ENCODE measurements at places on chromosomes 2 and 18. TPM values are rescaled to one million over a fixed set of nuclear protein-coding genes. Genes with fewer than 3 reads are reported as not detected.

- no peaks in the 10 kb centered on the region for H3K36me3 ChIP-seq
- H3K27me3 ChIP-seq, result peaks cover 4% of the 10 kb centered on the region
- no peak overlapping the region for H3K4me3 ChIP-seq
- no peaks in the 10 kb centered on the region for H3K4me1 ChIP-seq
- no peak for DNase-seq
These were observed 109.8 kb downstream of the EN1 start for GRCh38 chr2:118737684-118738083.

DNA sequence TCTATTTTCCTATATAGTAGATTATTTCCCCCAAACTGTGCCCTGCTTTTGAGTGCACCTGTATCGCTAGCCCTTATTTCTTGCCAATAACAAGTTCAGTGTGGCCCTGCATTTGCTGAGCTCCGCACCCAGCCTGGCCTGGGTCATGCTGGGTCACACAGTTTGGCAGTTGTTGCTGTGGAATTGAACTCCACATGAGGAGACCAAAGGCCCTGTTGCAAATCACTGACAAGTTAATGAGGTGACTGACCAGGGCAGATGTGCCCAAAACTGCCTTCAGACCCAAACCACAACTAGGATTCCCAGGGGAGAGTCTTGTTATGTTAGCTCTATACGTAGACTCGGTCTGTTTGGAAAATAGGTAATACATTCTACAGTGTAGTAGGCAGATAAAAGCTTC lies 31.0 kb downstream of the COL4A4 start:
- no peaks in the 10 kb centered on the region for H3K36me3 ChIP-seq
- no peak overlapping the region for H3K4me3 ChIP-seq
- no peaks in the 10 kb centered on the region for H3K27me3 ChIP-seq

DNA sequence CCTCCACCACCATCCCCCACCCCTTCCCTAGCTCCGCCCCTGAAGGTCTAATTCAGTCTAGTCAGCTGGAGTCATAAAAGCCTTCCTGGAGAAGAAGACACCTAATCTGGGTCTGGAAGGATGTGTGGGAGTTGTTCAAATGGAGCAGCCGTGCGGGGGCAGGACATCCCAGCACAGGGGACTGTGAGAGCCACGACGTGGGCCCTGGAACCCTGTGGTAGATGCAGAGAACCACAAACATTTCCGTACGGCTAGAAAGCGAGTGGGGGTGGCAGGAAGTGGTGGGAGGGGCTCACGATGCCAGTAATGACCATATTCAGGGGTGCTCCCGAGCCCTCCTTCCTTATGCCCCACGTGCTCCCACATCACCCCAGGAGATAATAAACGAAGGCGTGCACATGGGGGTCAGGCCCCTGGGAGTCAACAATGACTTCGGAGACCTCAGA lies 20.9 kb upstream of the COL6A3 start:
- DNase-seq, result peak; percentile 71
- H3K4me1 ChIP-seq, result peaks cover 72% of the 10 kb centered on the region
- H3K36me3 ChIP-seq, result no peaks in the 10 kb centered on the region
- peak overlapping the region; percentile 48 for H3K27ac ChIP-seq
- H3K4me3 ChIP-seq, result peak overlapping the region; percentile 22

GRCh38 chr2:144248350-144249034 lies 271.4 kb downstream of the ZEB2 start:
- no peaks in the 10 kb centered on the region for H3K4me1 ChIP-seq
- no peaks in the 10 kb centered on the region for H3K27me3 ChIP-seq
- DNase-seq, result no peak
- no peaks in the 10 kb centered on the region for H3K36me3 ChIP-seq
- H3K4me3 ChIP-seq, result no peak overlapping the region

GRCh38 chr18:48137374-48138081 lies 207.1 kb upstream of the SMAD2 start:
- no peak overlapping the region for H3K4me3 ChIP-seq
- DNase-seq, result no peak
- peaks cover 25% of the 10 kb centered on the region for H3K27me3 ChIP-seq
- no peak overlapping the region for H3K27ac ChIP-seq
- H3K4me1 ChIP-seq, result peaks cover 5% of the 10 kb centered on the region
- H3K36me3 ChIP-seq, result no peaks in the 10 kb centered on the region

GRCh38 chr2:122542236-122542635 lies 786.8 kb downstream of the TSN start:
- no peaks in the 10 kb centered on the region for H3K4me1 ChIP-seq
- H3K27me3 ChIP-seq, result no peaks in the 10 kb centered on the region
- H3K36me3 ChIP-seq, result no peaks in the 10 kb centered on the region
- H3K27ac ChIP-seq, result no peak overlapping the region
- DNase-seq, result no peak
- no peak overlapping the region for H3K4me3 ChIP-seq

GRCh38 chr2:108413711-108414095 lies 35.3 kb upstream of the GCC2 start:
- DNase-seq, result no peak
- H3K4me1 ChIP-seq, result no peaks in the 10 kb centered on the region
- H3K4me3 ChIP-seq, result no peak overlapping the region
- H3K27me3 ChIP-seq, result no peaks in the 10 kb centered on the region
- no peaks in the 10 kb centered on the region for H3K36me3 ChIP-seq
- no peak overlapping the region for H3K27ac ChIP-seq

DNA sequence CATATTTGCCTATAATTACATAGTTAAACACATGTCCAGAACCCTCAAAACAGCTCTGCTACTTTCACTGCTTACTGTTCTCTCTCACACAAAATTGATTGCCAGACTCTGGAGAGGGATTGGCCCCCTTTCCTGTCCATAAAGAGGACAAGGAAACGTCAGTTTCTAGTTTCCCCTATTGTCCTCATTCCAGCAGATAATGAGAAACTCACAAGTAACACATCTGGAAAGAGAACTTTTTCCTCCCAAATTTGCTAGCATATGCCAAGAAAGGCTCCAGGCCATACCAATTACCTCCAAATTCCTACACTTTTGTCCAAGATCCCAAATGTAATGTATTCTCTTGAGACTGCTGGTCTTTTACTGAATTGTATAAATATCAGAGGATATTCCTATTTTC lies 200.5 kb downstream of the EXOC6B start:
- no peaks in the 10 kb centered on the region for H3K4me1 ChIP-seq
- no peaks in the 10 kb centered on the region for H3K36me3 ChIP-seq
- no peak for DNase-seq
- H3K27me3 ChIP-seq, result no peaks in the 10 kb centered on the region
- H3K4me3 ChIP-seq, result no peak overlapping the region

- H3K27me3 ChIP-seq, result no peaks in the 10 kb centered on the region
- no peak overlapping the region for H3K27ac ChIP-seq
- H3K4me3 ChIP-seq, result no peak overlapping the region
- H3K4me1 ChIP-seq, result no peaks in the 10 kb centered on the region
These were observed 13.4 kb downstream of the IL1R1 start for GRCh38 chr2:102155703-102156515.

GRCh38 chr2:127527001-127527804 lies 914 bp upstream of the IWS1 start:
- DNase-seq, result no peak
- H3K4me3 ChIP-seq, result peak overlapping the region; percentile 91
- H3K4me1 ChIP-seq, result peaks cover 31% of the 10 kb centered on the region

GRCh38 chr2:124138076-124138475 lies 113.0 kb downstream of the CNTNAP5 start:
- H3K4me3 ChIP-seq, result no peak overlapping the region
- no peaks in the 10 kb centered on the region for H3K27me3 ChIP-seq
- H3K36me3 ChIP-seq, result no peaks in the 10 kb centered on the region
- DNase-seq, result no peak

GRCh38 chr2:219281588-219281987 lies 2.4 kb downstream of the DNAJB2 start:
- no peak for DNase-seq
- no peak overlapping the region for H3K27ac ChIP-seq
- peaks cover 43% of the 10 kb centered on the region for H3K4me1 ChIP-seq
- H3K27me3 ChIP-seq, result no peaks in the 10 kb centered on the region
- H3K4me3 ChIP-seq, result no peak overlapping the region

GRCh38 chr18:62991959-62992358 lies 276.6 kb downstream of the PHLPP1 start:
- no peak overlapping the region for H3K27ac ChIP-seq
- no peaks in the 10 kb centered on the region for H3K4me1 ChIP-seq
- H3K36me3 ChIP-seq, result no peaks in the 10 kb centered on the region
- DNase-seq, result no peak
- H3K4me3 ChIP-seq, result no peak overlapping the region

- H3K27ac ChIP-seq, result peak overlapping the region; percentile 48
- no peaks in the 10 kb centered on the region for H3K27me3 ChIP-seq
- DNase-seq, result no peak
These were observed 13.9 kb upstream of the SMCHD1 start for GRCh38 chr18:2641638-2642037.

DNA sequence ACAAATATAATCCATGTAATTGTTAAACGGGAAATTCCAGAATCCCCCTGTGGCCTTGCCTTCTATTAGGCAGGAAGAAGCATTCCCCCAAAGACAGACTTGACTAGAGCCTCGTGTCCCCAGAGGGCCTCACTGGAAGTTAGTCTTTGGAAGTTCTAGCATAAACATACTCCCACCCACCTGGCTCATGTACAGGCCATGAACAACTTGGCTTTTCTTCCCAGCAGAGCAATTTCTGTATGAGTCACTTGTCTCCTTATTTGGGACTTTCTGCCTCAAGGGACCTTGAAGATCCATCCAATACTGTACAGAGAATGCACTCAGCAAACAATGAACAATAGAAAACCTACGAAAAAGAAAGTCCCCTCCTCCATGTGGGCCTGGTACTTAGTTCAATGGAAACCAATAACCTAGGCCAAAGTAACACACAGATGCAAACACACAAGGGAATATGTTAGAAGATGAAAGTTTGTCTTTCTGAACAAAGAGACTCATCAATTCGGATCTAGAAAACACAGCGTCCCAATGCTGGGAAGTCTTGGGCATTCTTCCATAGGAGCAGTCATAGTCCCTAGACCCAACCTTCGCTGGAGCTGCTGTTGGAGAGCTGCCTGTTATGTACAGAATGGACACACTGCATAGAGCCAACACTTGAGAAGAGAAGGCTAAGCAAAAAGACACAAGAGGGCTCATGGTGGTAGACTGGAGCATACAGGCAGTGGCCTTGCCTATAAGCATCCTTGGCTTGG lies 303.5 kb downstream of the HRH4 start:
- no peaks in the 10 kb centered on the region for H3K27me3 ChIP-seq
- H3K27ac ChIP-seq, result no peak overlapping the region
- H3K36me3 ChIP-seq, result no peaks in the 10 kb centered on the region
- no peak overlapping the region for H3K4me3 ChIP-seq

DNA sequence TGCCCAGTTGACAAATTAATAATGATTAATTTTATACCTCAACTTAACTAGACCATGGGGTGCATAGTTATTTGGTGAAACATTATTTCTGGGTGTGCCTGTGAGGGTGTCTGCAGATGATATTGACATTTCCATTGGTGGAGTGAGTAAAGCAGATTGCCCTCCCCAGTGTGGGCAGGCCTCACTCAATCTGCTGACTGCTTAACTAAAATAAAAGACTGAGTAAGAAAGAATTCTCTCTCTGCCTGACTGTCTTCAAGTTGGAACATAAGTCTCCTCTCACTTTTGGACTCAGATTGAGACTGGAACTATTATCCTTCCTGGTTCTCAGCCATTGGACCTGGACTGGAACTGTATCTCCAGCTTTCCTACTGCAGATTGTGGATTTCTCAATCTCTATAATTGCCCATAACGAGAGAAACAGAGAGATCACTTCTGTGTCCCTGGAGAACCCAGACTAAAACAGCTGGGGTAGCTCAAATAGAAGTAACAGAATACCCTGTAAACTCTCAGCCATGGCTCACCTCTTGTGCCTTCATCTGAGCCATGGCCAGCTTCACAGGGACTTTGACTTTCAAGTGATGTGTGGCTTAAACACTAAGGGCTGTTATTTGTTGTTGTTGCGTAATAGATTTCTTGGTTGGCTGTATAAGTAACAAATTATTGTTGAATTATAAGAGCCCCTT lies 575.3 kb upstream of the RAB6C start:
- no peaks in the 10 kb centered on the region for H3K36me3 ChIP-seq
- H3K4me1 ChIP-seq, result no peaks in the 10 kb centered on the region
- H3K4me3 ChIP-seq, result no peak overlapping the region
- H3K27ac ChIP-seq, result no peak overlapping the region

DNA sequence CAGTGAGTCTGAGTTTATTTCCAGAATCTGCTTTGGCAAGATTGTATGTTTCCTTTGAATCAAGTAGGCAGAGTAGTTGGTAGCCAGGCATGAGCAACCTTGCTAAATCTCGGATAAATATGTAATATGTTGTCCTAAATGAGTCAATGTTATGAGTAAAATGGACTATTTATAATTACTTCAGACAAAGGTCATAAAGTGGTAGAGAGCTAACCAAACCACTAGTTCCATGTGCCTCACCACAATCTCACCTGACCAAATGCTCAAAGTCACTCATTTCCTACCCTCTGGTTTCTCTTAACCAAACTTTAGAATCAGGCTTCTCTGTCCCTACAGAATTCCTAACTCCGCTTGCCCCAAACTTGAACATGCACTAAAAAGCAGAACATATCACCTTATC lies 261.2 kb upstream of the FSIP2 start:
- no peaks in the 10 kb centered on the region for H3K36me3 ChIP-seq
- no peak for DNase-seq
- no peaks in the 10 kb centered on the region for H3K27me3 ChIP-seq
- H3K4me1 ChIP-seq, result no peaks in the 10 kb centered on the region
- H3K27ac ChIP-seq, result no peak overlapping the region

DNA sequence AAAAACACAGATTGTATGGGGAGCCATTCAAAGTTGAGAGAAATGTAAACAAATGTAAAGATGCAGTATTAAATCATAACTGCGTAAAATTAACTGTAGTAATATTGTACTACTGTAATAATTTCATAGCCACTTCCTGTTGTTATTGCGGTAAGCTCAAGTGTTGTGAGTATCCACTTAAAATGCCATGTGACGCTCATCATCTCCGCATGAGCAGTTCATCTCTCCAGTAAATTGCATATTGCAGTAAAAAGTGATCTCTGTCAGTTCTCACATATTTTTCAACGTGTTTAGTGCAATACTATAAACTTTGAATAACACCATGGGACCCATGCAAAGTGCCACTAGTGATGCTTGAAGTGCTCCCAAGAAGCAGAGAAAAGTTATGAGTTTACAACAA lies 41.8 kb upstream of the SP3 start:
- H3K27ac ChIP-seq, result no peak overlapping the region
- no peak for DNase-seq
- no peaks in the 10 kb centered on the region for H3K36me3 ChIP-seq
- no peak overlapping the region for H3K4me3 ChIP-seq

The LHCGR gene
- not detected for total RNA-seq

The GALNT14 gene
- not detected for total RNA-seq

The NYAP2 gene
- total RNA-seq, result not detected

The CCDC141 gene
- total RNA-seq, result 30.6 TPM

The C1QL2 gene
- total RNA-seq, result not detected

All from CD4-positive, alpha-beta T cell (primary cell).